ENCODE measurements at places on chromosomes 11 and 22.

DNA sequence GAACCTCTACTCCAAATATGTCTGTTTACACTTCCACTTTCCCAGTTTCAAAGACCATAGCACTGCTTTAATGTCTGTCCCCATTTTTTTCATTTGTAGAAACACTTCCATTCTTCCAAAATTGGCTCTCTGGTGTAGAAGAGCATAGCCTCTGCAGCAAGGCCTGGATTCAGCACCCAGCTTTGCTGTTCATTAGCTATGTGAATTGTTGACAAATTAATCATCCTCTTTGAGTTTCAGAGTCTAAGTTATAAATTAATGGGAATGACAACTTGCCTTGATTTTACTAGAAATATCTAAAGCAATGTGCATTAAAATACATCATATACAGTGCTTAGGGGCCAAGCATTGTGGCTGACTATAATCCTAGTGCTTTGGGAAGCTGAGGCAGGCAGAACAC, 22.4 kb downstream of the GRIA4 start:
- DNase-seq = no peak

- no peak for DNase-seq
Measured at GRCh38 chr11:78046486-78046854, 17.2 kb upstream of the THRSP start.

DNA sequence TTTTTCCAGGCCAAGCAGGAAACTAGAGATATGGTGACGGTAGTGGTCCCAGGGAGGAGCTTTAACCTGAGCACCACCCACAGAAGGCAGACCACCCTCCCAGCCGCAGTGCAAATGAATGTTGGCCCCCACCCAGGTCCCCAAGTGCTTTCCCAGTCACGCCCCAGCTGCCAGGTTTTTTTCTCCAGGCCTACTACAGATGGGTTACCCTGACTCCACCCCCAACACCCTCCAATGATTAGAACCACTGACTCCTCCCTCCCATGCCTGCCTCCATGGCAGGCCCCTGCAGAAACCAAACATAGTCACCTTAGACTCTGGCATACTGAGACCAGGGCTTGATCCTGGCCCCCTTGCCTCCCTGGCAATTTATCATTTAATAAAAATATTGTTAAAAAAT, 58.7 kb upstream of the CHST1 start:
- DNase-seq = no peak

GRCh38 chr11:19646921-19647320, 65.7 kb upstream of the NAV2 start:
- no peak for DNase-seq

DNA sequence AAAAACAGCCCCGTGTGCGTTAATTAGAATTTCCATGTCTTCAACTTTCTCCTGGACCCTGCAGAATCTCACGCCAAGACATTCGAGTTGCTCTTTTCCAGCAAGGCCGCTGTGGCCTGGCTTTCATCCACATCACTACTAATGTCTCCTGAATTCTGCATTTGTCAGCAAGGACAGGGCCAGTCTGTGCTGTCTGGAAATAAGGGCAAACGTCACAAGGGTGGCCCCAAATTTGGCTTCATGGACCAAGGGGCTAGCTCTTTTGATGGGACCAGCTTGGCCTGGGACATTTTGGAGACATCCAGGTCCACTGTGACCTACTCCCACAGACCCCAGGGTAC, 33.4 kb downstream of the KCNQ1OT1 start:
- no peak for DNase-seq

GRCh38 chr11:115695677-115696364, 191.6 kb upstream of the CADM1 start:
- DNase-seq = no peak

GRCh38 chr11:75592715-75593114, 30.7 kb downstream of the SERPINH1 start:
- DNase-seq = no peak

GRCh38 chr22:38735126-38735464, 20.7 kb downstream of the SUN2 start:
- no peak for DNase-seq

- DNase-seq = no peak
Measured at GRCh38 chr22:26986884-26987283, 329.5 kb downstream of the MIAT start.

GRCh38 chr22:22716136-22716665, 71.8 kb downstream of the GGTLC2 start:
- DNase-seq = no peak

DNA sequence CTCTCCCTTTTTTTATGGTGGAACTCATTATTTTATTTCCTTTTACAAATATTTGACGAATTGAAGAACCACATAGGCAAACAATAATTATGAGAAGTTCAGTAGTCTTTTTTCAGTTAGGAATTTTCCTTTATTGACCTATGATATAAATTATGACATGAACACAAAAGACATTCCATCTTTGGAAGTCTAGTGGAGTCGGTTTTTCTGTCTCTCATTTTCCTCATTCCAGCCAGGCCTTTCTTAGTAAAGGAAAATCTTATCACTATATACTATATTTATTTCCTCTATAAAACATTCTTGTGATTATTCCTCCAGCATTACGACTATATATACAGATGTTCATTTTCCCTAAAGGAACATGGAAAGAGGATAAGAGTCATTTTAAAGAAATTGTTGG, 1046.1 kb downstream of the DLG2 start:
- DNase-seq = no peak

- DNase-seq = no peak
Measured at GRCh38 chr11:83523676-83524075, 237.5 kb upstream of the CCDC90B start.

GRCh38 chr22:20976291-20976877, 5.7 kb upstream of the LZTR1 start:
- no peak for DNase-seq

- DNase-seq = no peak
Measured at GRCh38 chr22:48564995-48565394, 1262.7 kb downstream of the BRD1 start.

DNA sequence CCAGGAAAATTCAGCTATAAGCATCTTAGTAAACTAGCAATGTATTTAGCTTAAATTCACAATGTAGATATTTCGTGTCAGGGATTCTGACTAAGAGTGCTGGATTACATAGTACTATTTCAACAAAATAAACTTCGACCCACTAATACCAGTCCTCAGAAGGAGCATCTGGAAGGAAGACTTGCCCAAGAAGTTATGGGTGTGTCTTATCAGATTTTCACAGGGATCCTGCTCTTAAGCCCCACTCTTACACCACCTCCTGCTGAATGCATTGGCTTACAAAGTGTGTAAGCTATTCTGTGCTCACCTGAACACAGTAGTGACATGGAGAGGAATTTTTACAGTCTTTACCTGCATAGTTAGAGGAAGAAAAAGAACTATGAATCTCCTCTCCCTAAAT, 35.4 kb upstream of the ANO5 start:
- no peak for DNase-seq

DNA sequence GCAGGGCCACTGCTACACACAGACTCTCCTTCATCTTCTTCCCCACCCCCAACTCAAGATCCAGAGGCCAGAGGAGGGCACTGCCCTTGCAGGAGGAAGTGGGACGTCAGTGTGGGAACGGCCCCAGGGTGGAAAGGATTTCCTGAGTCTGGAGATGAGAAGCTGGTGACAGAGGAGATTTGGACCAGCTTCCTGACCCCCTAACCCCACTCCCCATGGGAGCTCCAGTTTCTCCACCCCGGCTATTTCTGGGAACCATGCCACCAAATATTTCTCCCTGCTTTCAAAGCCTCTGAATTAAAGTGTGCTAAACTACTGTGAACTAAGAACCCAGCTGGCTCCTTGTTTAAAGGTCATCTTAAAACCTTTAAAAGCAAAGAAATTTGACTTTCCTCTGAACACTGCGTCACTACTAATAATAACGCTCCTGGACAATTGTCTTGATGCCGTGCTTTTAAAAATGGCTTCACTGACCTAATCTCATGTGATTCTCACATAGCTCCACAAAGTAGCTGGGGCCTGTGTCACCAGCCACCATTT, 46.6 kb downstream of the CWC15 start:
- no peak for DNase-seq

- no peak for DNase-seq
Measured at GRCh38 chr22:20802922-20803553, 29.1 kb downstream of the SERPIND1 start.

- DNase-seq = no peak
Measured at GRCh38 chr22:20517422-20517821, 10.0 kb downstream of the MED15 start.

- no peak for DNase-seq
Measured at GRCh38 chr11:90774727-90775566, 552.1 kb upstream of the CHORDC1 start.

DNA sequence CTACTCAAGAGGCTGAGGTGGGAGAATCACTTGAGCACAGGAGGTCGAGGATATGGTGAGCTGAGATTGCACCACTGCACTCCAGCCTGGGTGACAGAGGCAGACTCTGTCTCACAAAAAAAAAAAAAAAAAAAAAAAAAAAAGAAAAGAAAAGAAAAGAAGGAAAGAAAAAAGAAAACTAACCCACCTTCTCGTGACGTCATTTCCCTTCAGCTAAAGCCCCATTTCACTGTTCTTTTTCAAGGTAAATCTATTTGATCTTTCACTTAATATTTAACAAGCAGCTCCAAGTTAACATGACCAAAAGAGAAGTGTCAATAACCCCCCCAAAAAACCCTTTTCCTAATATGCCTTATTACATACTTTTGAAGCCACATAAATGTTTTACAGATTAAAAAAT, 5.1 kb downstream of the RAPSN start:
- DNase-seq = no peak

DNA sequence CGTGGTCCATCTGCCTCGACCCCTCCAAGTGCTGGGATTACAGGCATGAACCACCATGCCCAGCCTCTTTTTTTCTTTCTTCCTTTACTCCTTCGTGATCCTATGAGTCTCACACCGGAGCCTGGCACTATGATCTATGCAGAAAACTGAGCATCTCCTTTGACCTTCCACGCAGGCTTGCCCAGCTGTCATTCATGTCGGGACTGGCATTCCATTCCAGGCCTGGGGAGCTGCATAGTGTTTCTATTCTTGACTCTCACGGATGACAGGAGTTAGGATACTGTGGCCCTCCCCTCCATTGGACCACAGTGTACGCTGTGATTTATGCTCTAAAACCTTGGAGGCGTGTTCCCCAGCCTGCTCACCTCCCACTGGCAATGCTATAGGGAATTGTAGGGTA, 611.8 kb downstream of the BRD1 start:
- DNase-seq = no peak

- DNase-seq = no peak
Measured at GRCh38 chr11:45390407-45390806, 104.3 kb upstream of the SYT13 start.

DNA sequence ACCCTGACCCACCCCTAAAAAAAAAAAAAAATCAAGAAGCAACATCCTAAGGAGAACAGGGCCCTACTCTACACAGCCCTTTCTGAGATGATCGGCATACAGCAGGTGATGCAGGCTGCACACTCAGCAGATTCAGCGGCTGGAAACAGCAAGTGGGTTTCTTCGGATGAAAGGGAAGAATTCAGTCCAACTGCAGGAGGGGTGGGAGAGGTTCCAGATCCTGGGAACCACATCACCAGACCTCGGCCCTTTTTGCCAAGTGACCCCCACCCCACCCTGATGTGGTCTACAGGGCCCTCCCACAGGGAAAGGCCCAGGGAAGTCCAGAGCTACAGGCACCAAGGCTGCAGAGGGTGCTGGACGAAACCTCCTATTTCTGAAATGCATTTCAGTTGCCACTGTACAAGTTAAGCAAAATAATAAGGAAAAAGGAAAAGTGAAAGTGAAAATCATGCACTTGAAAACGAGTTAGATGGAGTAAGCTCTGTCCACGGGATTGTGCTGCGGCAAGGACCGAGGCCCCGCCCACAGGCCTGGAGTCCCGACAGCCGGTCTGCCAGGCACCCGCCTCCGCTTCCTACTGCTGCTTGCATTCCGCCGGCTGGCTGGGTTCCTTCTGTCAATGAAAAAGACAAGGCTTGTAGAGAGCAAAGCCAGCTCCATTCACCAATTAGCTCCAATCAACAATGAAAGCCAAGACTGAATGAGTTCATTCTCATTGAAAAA, 16.0 kb upstream of the PHLDA2 start:
- DNase-seq = peak; percentile 62

GRCh38 chr11:65917434-65918210, 1.2 kb downstream of the C11orf68 start:
- DNase-seq = no peak

DNA sequence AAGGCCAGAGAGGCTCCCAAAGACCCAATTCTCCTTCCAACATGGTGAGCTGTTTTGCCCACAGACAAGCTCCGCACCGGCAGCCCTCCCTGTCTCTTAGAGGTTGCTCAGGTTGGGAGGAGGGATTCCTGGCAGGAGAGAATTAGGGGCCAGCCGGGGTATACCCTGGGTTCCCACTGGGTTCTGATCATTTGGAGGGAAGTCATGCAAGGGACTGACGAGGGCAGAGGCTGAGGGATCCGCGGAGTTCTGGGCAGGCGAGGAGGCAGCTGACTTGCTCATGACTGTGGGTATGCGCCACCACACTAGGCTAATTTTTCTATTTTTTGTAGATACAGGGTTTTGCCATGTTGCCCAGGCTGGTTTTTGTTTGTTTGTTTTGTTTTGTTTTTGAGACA, 4.6 kb downstream of the ST3GAL4 start:
- no peak for DNase-seq

GRCh38 chr11:124814739-124815138, 14.5 kb upstream of the MSANTD2 start:
- DNase-seq = no peak

DNA sequence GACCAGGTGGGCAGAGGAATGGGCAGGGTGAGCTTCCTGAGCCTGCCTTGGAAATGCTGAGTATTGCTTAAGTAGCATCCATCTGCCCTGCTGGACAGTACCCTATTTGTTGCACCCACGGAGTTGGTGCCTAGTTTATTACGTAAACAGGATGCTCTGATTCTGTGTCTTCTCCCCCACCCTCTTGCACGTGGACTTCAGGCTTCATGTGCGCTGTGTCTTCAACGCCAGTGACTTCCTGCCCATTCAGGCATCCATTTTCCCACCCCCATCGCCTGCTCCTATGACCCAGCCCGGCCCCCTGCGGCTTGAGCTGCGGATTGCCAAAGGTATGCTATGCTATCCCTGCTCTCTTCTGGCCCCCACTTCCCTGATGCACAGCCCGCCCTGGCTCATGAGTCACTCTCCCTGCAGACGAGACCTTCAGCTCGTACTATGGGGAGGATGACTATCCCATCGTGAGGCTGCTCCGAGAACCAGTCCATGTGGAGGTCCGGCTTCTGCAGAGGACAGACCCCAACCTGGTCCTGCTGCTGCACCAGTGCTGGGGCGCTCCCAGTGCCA, 5.7 kb downstream of the ZP1 start:
- no peak for DNase-seq

DNA sequence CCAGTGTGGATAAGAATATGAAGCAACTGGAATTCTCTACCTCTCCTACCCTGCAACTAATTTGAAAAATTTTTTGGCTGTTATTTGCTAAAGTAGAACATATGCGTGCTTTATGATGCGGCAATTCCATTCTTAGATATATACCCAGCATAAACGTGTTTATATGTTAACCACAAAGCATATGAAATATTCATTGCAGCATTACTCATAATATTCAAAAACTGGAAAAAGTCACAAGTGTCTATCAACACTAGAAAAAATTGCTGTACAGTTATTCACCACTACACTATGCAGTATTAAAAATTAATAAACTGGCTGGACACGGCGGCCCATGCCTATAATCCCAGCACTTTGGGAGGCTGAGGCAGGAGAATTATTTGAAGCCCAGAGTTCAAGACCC, 226.4 kb downstream of the LUZP2 start:
- DNase-seq = no peak

All from activated CD4-positive, alpha-beta T cell treated with anti-CD3 and anti-CD28 coated beads, Interleukin-2, Interleukin-6, amounts not matched to agents 100 ng/mL and 50 ng/mL, durations not matched to agents 16 hours and 8 hours (primary cell).